ENCODE measurements at places on chromosomes 4 and X. TPM values are rescaled to one million over a fixed set of nuclear protein-coding genes. Genes with fewer than 3 reads are reported as not detected.
A peak's percentile ranks its signal among the peaks of the same experiment; 100 is the strongest.

- DNase-seq: peak; percentile 61
Observed at GRCh38 chr4:13445841-13446790, 38.0 kb downstream of the RAB28 start.

- no peak for DNase-seq
Observed at GRCh38 chr4:11739992-11740391, 311.3 kb upstream of the HS3ST1 start.

GRCh38 chr4:94871644-94872305, 114.0 kb downstream of the BMPR1B start:
- DNase-seq: no peak

DNA sequence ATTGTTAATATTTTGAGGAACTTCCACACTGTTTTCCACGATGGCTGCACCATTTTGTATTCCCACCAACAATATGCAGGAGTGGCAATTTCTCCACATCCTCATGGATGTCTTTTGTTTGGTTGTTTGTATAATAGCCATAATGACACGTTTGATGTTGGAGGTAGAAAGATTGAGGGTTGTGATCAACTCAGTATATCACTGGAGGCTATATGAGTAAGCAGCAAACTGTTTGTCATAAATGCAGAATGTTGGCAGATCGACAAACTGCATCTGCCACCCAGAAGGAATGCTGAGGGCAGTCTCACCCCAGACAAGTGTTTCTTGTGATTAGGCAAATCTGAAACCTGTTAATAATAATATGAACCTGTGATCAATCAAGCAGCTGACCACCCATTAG, 243.9 kb upstream of the WDFY3 start:
- DNase-seq: no peak

DNA sequence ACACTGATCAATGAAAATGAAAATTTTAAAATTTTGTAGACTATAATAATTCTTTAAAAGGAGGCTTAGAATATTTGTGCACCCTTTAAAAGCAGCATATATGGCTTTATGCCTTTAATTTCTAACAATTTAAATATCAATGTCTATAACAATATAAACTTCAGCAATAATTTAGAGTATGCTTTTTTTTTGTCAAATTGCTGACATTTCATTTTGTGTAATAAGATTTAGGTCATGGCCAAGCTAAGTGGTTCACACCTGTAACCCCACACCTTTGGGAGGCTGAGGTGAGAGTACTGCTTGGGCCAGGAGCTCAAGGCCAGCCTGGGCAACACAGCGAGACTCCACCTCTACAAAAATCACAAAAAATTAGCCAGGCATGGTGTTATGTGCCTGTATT, 86.2 kb downstream of the PDGFC start:
- DNase-seq: no peak

- no peak for DNase-seq
Observed at GRCh38 chr4:166140951-166141350, 267.9 kb downstream of the TLL1 start.

DNA sequence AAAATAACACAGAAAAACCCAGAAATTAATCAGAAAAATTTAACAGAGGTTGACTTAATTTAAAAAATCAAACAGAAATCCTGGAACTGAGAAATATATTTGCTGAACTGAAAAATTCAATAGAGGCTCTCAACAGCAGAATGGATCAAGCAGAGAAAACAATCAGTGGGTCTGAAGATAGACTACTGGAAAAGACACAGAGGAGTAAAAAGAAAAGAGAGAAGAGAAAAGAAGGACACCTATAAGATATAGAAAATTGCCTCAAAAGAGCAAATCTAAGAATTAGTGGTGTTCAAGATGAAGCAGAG, 55.1 kb downstream of the HAUS3 start:
- no peak for DNase-seq

DNA sequence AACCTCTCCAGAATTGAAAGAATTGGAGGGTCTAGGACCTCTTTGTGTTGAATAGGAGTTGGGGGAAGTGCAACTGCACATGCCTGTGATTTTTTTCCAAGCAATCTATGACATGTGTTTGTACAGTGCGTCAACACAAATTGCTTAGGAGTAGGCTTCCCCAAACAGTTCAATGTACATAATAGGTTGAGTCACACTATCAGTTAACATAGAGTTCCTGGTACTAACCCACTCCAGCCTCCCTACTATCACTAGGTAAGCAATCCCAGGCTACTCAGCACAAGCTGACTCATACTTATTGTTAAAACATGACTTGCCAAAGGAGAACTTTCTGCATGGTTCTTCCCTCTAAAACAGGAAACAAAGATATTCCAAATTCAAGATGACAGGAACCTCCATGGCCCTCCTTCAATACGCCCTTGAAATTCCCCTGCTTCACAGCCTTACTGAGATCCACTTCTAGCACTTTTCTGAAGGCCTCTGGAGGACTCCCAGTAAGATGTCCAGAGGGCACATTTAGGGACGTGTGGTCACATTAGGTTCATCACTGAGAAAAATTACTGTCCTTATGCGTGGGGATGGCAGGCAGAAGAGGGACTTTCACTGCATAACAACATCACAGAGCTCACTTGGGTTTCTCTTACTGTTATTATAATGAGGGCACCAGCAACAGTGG, 8.4 kb upstream of the VSIG1 start:
- DNase-seq: no peak

Gene THAP9
- total RNA-seq: 8.7 TPM

Gene ABCB7
- total RNA-seq: 30.5 TPM

Gene IL9R
- not detected for total RNA-seq

Gene ATP1B4
- not detected for total RNA-seq

All from glutamatergic neuron (in vitro differentiated cells).